ENCODE measurements at places on chromosomes 3 and 15. TPM values are rescaled to one million over a fixed set of nuclear protein-coding genes. Genes with fewer than 3 reads are reported as not detected.

The CEP19 gene
- 7.0 TPM for total RNA-seq

The MTHFS gene
- 26.7 TPM for total RNA-seq

The ITGB5 gene
- total RNA-seq: 108 TPM

The GPR62 gene
- total RNA-seq: 0.21 TPM

The ARIH2 gene
- total RNA-seq: 101 TPM

The SEC11A gene
- total RNA-seq: 402 TPM

The DUOXA2 gene
- total RNA-seq: not detected

The B2M gene
- 120 TPM for total RNA-seq

The PRR23A gene
- not detected for total RNA-seq

The C3orf33 gene
- total RNA-seq: 13.5 TPM

- DNase-seq: no peak
Measured at GRCh38 chr15:38750786-38751185, 186.2 kb upstream of the RASGRP1 start.

DNA sequence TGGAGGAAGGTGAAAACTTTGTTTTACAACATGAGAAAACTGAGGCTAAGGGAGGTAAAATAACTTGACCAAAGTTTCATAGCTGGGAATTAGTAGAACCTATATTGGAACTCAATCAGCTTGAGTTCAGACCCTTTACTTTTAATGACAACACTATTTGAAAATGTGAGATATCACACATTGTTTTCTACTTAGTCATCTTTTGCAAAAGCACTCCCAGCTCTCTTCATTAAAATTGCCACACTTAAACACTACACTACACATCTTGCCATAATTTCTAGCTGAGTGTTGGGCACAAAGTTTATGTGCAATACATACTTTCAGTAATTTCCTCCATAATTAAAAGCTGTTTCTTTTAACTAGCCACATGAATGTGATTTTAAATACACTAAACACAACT lies 230.4 kb upstream of the DCBLD2 start:
- no peak for DNase-seq

GRCh38 chr3:23909341-23909740 lies 7.4 kb downstream of the NKIRAS1 start:
- no peak for DNase-seq

GRCh38 chr3:124981472-124981871 lies 46.9 kb upstream of the MUC13 start:
- no peak for DNase-seq

DNA sequence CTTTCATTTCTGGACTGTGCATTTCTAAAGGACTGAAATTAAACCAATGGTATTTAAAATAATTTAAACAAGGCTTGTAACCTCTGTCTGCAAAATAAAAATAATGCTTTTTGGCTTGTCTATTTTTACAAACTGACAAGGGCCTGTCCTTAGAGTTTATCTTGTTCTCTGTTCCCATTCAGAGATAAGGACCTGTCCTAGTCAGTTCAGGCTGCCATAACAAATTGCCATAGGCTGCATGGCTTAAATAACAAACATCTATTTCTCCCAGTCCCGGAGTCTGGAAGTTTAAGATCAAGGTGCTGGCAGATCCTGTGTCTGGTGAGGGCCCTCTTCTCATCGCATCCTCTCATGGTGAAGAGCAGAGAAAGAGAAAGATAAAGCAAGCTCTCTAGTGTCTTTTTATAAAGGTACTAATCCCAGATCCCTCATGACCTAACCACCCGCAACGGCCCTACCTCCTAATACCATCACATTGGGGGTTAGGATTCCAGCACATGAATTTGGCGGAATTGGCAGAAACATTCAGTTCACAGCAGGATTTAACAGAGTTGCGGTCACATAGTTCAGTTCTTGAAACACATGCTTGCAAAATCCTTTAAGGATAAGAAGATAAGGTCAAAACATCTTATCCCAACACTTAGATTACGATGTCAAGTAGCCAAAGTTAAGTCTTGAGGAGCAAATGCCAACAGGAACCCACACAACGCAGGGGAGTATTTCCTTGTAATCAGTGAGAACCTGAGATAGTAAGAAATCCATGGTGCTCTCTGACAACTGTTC lies 17.8 kb downstream of the KBTBD8 start:
- DNase-seq: no peak

DNA sequence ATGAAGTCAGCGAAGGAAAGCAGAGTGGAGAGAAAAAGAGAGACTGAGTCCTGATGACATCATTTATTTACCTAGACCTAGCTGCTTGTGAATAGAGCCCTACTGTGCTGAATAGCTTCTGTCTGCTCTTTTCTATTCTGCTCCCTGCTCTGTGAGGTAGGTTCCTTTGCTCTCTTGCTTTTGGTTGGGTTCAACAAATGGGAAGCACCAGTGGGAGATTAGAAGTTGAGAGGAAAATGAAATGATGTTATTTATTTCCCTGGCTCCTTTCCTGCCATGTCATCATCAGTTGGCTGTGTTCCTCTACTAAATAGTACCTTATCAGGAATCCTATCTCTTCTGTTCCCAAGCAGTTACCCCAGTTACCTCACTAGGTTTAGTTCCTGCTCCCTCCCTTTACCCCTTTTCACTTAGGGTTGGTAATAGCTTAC lies 23.5 kb downstream of the DTWD1 start:
- no peak for DNase-seq

DNA sequence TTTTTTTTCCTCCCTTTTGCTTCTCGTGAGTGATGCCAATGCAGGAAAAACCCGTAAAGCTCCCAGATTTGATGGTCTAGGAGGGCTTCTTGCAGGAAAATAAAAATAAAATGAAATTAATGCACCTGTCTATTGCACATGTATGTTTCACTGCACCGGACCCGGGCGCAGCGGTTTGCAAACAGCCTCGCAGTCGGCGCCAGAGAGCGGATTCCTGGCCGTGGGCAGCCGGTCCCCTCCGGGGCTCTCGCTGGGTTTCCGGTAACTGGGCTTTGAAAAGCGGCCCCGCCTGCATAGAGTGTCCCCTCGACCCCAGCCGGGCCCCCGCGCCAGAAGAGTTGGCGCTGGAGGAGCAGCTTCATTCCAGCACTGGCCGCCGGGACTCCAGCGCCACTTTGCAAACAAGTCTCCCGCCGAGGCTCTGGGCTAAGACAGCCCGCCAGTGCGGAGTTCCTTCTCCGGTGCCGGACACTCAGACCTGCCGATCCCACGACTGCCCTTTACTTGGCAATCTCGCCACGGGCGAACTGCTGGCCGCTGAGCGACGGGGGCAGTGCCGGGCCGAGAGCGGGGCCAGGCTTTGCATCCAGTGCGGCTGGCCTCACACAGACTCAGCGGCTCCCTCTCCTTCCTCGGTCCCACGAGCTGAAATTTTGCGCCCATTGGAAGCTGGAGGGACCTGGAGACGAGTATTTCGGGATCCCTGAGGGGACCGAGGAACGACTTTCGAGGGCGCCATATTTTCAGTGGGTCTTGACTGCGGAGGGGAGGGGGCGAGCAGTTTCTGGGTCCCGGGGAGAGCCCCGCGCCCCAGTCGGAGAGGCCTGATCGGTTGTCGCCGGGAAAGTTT lies 225.9 kb upstream of the C2CD4B start:
- peak; percentile 82 for DNase-seq

DNA sequence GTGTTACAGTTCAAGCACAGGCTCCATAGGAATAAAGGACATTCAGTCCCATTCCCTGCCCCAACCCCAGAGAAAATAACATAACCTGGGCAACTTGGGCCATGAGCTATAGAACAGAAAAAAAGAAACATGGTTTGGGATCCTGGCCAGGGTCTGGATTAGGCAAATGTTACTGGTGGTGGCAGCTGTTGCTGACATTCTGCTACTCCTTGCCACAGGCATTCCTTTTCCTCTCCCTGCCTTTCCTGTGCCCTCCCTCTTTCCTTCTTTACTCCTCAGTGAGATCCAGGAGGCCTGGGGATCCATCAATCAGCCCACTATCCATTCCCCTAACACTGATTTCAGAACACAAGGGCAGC lies 129.1 kb downstream of the NTRK3 start:
- no peak for DNase-seq

DNA sequence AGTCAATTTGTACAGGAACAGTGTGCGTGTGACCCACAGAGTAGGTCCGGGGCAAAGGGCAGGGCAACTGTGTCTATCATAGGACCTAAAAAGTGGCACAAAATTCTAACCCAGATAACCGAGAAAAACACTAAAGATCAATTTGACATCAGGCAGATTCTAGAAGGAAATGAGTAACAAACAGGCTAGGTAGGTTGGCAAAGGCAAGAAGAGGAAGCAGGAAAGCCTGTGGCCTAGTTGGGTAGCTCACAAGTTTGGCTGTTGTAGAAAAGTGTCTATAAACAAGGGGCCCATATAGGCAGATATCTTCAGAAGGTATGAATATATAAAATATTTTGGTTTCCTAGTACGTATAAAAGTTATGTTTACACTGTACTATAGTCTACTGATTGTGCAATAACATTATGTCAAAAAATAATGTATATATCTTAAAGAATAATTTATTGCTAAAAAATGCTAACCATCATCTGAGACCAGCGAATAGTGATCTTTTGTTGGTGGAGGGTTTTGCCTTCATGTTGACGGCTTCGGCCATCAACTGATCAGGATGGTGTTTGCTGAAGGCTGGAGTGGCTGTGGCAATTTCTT lies 13.3 kb upstream of the OR5K1 start:
- no peak for DNase-seq

DNA sequence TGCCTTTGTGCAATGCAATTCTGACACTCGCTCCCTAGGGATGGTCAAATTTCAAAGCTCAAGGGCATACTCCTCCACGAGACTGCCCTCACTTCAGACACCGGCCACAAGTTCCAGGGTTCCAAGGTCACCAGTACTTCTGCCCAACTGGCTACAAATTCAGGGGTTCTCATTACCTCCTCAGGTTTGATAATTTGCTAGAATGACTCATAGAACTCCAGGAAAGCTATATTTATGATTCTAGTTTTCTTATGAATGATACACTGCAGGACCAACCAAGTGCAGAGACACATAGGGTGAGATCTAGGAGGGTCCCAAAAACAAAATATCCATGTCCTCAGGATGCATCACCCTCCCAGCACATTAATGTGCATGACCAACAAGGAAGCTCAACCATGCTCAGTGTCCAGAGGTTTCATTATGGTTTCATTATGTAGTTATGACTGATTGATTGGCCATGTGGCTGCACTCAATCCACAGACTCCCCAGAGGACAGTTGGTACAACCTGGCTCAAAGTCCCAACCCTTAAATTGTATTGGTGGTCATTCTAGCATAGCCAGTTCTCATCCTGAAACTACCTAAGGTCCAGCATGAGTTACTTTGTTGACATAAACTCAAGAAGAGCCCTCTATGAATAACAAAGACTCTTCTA lies 170.4 kb upstream of the LRRN1 start:
- DNase-seq: no peak

- no peak for DNase-seq
Measured at GRCh38 chr3:78993375-78993774, 774.4 kb downstream of the ROBO1 start.

GRCh38 chr3:142724682-142725356 lies 985 bp downstream of the TRPC1 start:
- DNase-seq: peak; percentile 84

DNA sequence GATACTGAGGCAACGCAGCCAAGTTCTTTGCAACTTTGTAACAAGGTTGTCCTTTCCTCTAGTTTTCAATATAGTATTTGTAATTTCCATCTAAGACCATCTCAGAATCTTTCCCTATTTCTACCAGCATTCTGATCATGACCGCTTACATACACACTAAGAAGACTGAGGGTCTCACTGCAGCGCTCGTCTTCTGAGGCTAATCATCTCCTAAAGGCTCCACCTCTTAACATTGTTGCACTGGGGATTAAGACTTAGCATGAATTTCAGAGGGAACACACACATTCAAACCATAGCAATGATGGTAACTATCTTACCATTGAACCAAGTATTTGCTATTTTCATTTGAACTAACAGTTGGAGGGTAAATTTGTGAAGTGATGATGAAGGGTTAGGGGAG lies 463.3 kb upstream of the CCDC54 start:
- DNase-seq: peak; percentile 10

DNA sequence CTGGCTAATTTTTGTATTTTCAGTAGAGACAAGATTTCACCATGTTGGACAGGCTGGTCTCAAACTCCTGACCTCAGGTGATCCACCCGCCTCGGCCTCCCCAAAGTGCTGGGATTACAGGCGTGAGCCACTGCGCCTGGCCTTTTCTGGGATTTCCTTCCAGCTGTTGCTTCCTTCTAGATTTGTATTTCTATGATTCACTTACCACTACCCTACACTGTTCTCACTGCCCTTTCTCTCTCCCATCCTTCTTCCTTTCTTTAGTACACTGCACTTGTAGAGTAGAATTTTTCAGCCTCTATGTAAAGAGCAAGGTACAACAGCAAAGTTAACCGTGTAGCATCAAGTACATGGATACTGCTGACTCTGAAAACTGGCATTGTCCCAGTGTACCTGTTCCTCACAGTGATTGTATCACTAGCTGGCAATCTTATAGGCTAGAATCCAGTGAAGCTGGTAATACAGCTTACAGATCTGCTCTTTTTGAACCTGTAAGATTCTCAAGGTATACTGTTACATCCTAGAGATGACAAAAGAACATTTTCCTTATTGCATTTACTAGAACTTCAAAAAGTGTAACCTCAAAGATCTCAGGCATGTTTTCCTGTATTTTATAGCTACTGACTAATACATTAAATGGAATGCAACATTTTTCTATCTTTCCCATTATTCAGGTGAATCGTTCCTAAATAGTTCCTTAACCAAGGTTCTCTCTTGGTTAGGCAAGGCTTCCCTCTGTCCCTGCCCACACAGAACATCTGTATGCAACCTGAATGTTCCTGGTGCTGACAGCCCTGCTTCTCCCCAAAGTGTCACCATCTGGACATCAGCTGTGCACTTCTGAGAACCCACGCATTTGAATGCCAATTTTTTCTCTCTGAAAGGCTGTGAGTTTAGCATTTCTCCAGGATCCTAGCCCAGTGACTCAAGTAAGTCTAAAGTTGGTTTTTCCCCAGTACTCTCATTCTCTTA lies 74.1 kb upstream of the RAP2B start:
- no peak for DNase-seq

- no peak for DNase-seq
Measured at GRCh38 chr3:119293105-119293870, 895 bp upstream of the ARHGAP31 start.

- no peak for DNase-seq
Measured at GRCh38 chr3:32278714-32279113, 40.2 kb downstream of the CMTM8 start.

Measured in neural progenitor cell (in vitro differentiated cells).